T-helper 17 cell (primary cell): ENCODE measurements at places on chromosomes 7 and 10.

- H3K4me1 ChIP-seq: no peaks in the 10 kb centered on the region
- H3K27me3 ChIP-seq: no peaks in the 10 kb centered on the region
- no peaks in the 10 kb centered on the region for H3K36me3 ChIP-seq
- H3K27ac ChIP-seq: no peak overlapping the region
- no peak for DNase-seq
Measured at GRCh38 chr7:147765301-147765700, 825.3 kb upstream of the C7orf33 start.

DNA sequence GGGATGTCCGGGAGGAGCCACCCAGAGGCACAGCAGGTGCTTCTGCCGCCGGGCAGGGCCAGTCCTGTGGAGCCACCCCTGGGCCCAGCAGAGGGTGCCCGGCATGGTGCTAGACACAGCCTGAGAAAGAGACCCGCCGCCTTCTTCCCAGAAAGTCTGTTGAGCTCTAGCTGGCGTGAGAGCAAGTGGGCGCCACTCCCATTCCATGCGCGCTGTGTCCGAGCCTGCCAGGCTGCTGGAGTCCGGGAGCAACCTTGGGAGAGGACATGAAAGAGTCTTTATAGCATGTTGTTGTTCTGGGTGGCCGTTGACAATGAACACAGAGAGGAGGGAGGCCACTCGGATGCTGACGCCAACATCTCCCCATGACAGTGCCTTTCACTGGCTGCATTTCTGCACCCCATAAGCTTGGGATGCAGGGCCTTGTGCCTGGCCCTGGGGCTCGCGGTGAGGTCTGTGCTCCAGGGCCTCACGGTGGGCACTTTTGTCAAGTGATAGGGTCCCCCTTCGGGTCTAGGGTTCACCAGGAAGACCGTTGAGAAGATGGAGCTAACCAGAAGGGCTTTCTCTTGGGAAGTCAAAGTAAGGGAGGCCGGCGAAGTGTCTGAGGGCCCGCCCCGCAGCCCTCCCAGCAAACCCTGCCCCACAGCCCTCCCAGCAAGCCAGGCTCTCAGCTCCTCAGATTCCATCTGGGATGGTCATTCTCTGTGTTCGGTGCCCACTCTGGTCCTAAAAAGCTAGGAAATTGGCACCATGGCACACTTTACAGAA, 47.3 kb downstream of the NKX6-2 start:
- no peaks in the 10 kb centered on the region for H3K36me3 ChIP-seq
- no peaks in the 10 kb centered on the region for H3K4me1 ChIP-seq
- H3K27ac ChIP-seq: no peak overlapping the region
- no peak for DNase-seq
- no peak overlapping the region for H3K4me3 ChIP-seq
- no peaks in the 10 kb centered on the region for H3K27me3 ChIP-seq

- no peak overlapping the region for H3K4me3 ChIP-seq
- H3K27me3 ChIP-seq: no peaks in the 10 kb centered on the region
- DNase-seq: no peak
- no peak overlapping the region for H3K27ac ChIP-seq
- H3K36me3 ChIP-seq: no peaks in the 10 kb centered on the region
Measured at GRCh38 chr7:44533301-44534055, 7.7 kb downstream of the NPC1L1 start.

DNA sequence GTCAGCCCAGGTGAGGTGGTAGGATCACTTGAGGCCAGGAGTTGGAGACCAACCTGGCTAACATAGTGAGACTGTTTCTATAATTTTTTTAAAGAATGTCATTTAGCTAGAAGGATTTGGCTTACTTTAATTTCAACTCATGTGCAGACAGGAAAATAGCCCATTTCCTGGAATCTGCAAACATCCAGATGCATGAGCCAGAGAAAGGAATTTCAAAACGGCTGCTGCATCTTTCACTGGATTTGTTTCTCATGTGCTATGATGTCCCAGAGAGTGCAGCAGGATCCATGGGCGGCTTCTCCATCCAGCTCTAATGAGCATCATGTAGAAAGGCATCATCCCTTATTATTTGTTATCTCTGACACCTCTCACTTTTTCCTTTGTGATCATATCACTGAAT, 149.3 kb downstream of the GALNT17 start:
- H3K4me3 ChIP-seq: no peak overlapping the region
- H3K36me3 ChIP-seq: no peaks in the 10 kb centered on the region
- DNase-seq: no peak
- no peaks in the 10 kb centered on the region for H3K27me3 ChIP-seq

- no peaks in the 10 kb centered on the region for H3K27me3 ChIP-seq
- H3K36me3 ChIP-seq: no peaks in the 10 kb centered on the region
- no peak overlapping the region for H3K27ac ChIP-seq
Measured at GRCh38 chr7:992709-993607, 10.0 kb downstream of the CYP2W1 start.
